ENCODE measurements at places on chromosomes 7 and 10.

- DNase-seq: peak; percentile 59
Measured at GRCh38 chr7:39811161-39811614, 138.9 kb upstream of the CDK13 start.

GRCh38 chr10:44986179-44986578, 7.6 kb upstream of the DEPP1 start:
- DNase-seq: no peak

GRCh38 chr7:133290676-133291333, 37.9 kb downstream of the EXOC4 start:
- no peak for DNase-seq

DNA sequence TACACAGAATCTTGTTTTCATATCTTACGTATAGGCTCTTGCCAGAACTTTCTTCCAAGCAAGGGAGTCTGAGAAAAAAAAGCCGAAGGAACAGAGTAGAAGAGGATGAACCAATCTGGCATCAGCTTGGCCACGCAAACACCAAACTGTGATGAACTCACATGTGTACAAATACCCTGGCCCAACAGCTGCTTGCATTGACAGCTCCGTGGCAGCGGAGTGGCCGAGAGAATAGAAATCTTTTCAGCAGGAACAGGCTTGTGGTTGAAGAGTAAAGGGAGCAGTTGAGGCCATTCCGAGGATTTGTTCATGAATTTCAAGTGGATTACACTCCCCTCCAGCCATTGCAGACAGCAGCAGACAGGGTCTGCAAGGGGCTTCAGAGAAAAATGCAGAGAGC, 173.8 kb upstream of the PLXNA4 start:
- no peak for DNase-seq

DNA sequence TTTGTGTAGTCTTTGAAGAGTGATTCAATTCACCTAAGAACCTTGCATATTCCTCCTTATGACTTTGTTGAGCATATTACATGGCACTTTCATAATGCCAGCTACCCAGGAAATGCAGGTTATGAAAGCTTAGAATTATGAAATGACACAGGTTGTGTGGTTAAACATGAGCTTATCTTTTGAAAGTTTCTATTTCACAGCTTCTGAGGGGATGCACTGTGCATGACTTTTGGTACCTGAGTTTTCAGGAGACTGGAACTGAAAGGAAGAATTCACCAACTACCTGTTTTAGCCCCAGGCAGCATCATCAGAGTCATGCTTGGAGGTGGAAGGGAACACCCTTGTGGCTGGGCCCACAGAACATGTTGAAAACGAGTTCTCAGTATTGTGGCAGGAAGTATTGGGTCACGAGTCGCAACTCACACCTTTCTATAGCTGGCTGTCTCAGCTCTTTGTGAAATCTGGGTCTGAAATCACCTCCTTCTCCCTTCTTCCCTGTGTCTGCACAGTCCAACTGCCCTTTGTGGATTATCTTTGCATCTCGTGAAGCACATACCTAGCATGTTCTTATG, 228.2 kb downstream of the PTEN start:
- no peak for DNase-seq

DNA sequence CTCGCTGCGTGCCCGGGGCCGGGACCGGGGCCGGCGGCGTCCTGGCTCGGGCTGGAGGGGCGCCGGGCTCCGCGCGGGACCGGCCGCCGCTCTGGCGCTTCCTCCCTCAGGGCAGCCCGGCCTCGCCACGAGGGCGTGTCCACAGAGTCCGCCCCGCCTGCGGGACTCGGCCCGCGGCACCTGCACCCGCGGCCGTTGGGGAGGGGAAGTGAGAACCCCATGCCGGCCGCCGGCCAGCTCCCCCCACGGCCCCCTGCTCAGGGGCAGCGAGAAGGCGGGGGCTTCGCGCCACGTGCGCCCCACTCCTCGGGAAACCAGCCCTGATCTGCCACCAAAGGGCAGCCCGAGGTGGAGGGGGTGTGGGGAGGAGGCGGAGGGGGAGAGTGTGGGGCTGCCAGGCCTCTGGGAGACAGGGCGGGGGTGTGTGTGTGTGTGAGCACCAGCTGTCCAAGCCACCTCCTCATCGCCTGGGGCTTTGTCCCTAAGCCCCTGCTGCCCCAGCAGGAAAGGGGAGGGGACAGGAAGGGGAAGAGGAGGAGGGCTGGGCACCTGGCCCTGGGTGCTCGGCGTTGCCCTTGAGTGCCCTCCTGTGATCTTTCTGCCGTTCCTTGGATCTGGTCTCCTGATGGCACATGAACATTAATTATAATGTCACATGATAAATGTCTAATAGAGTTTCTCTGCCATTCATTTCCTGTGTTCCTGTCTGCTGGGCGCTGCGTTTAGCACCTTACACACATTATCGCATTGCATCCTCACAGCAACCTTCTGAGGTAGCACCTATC, at the start of gene PIK3AP1:
Gene PIK3AP1 (minus strand): TSS at position 93 of the 785 bp plus-strand sequence. CDS start 120 bp downstream, outside the sequence.
- peak; percentile 83 for DNase-seq

- DNase-seq: no peak
Measured at GRCh38 chr10:1570416-1571051, 166.8 kb downstream of the ADARB2 start.

DNA sequence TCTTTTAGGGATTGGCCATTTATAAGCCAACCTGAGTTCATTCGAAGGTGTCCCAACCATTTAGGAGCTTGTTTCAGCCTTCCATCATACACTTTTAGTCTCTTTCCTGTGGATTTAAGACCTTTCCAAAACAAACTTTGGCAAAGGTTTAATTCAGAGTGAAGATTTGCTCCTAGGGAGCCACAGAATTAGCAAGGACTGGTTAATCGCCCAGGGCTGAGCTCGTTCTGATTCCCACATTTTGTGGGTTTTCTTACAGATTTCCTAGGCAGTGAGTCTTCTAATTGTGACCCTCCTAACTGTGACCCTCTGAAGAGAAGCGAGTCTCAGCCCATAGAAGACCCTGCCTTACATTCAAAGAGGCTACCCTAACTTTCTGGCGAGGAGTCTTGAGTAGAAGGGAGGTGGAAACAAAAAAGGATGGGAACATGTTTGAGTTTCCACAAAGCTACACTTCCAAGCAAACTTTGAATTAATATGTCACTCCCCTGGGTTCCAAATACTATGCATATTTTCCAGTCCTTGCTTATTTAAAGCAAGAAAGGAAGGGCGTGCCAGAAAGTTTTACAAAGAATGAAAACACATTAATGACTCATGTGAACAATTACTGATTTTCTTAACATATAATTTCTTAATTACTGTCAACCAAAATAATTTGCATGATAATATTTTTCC, 118.3 kb downstream of the ARID5B start:
- DNase-seq: no peak

DNA sequence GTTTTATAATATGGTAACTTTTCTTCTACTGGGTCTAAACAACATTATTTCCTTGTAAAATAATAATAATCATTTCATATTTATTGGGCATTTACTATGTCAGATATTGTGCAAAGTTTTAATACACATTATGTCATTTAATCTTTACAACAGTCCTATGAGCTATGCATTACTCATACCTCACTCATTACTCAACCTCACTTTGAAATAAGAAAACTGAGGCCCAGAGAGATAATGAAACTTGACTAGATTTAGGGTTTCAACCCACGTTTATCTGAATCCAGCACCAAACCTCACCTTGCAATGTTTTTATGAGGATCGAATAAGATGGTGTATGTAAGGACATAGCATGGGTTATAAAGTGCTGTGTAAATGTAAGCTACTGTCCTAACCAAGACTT, 153.2 kb upstream of the SLC13A1 start:
- no peak for DNase-seq

GRCh38 chr7:135645296-135645904, 16.9 kb upstream of the STMP1 start:
- peak; percentile 8 for DNase-seq

DNA sequence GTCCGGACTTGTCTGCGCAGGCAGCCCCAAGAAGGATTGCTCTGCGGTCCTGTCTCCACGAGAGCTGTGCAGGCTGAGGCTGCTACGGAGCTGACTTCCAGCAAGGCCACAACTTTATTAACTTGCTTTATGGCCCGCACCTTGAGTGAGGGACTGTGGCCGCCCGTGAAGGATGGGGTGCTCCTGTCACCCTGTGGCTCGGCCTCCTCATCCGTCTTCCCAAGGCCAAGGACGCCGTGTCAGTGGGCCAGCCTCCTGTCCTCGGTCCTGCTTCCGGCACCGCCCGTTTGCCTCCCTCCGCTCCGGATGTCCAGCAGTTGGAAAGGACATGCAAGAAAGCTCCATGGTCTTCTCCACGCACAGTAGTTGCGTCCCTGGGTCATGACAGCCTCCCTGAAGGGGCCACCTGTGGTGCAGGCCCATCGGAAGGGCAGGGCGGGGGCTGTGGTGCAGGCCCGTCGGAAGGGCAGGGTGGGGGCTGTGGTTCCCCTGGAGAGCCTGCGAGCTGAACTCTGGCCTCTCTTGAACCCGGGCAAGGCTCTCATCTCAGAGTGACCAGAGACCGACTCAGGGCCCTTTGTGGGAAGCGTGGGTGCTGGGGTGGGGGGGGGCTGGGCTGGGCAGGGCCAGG, 87.1 kb downstream of the NKX6-2 start:
- DNase-seq: no peak

- no peak for DNase-seq
Measured at GRCh38 chr10:26372513-26373354, 65.4 kb upstream of the APBB1IP start.

- no peak for DNase-seq
Measured at GRCh38 chr7:109660401-109660800, 1090.7 kb downstream of the DNAJB9 start.

- peak; percentile 7 for DNase-seq
Measured at GRCh38 chr10:48506147-48506917, 98.5 kb downstream of the ARHGAP22 start.

DNA sequence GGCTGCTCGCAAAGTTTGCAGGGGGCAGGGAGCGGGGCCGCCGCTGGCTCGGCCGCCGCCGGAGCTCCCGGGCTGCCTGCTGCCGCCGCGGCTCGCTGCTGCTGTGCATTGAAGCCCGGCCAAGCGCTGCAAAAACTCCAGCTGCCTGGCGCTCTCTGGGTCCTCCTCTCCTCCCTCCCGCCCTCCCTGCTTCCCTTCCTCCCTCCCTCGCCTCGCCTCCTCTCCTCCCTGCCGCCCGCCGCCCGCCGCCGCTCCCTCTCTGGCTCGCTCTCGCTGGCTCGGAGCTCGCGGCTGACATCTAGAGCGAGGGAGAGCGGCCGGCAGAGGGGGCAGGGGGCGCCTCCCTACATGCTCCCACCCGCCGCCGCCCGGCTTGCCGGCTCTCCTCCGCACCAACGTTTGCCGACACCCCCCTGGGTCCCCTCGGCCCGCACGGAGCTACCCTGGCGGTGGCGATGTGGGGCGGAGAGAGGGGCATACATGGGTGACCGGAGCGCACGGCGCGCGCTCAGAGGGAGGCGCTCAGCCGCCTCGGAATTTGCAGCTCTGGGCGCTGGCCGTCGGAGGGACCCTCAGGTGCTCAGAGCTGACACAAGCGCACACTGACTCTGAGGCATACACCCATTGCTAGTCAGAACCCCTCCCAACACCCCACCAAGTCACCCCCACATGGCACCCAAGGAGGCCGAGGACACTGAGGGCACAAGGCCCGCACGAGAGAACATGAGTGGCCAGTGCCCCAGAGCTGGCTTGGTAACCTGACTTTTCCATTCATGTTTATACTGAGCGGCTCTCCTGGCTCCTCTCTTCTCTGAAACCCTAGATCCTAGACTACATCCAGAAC, 1.2 kb upstream of the PLXNA4 start:
- peak; percentile 49 for DNase-seq

DNA sequence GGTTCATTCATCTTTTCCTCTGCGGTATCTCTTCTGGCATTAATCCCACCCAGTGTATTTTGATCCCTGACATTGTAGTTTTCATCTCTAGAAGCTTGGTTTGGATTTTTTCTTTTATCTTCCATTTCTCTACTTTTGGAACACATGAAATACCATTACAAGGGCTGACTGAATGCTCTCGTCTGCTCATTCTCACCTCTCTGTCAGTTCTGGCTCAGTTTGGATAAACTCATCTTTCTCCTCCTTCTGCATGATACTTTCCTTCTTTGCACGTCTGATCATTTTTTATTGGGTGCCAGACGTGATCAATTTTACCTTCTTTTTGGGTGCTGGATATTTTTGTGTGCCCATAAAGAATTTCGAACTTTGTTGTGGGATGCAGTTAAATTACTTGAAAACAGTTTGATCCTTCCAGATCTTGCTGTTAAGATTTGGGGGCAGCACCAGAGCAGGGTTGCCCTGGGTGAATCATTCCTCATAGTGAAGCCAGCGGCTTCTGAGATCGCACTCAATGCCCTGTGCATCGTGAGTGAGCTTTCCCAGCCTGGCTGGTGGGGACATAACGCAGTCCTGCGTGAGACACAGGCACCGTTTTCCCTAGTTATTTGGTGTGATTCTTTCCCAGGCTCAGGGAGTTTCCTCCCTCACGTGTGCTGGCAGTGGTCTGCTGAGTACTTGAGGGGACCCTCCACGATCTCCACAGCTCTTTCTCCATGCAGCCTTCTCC, 53.8 kb downstream of the LHPP start:
- DNase-seq: no peak

GRCh38 chr10:129959544-129960480, 4.3 kb downstream of the EBF3 start:
- DNase-seq: no peak

GRCh38 chr7:17680943-17681351, 259.3 kb downstream of the SNX13 start:
- peak; percentile 31 for DNase-seq

GRCh38 chr10:96803288-96803664, 28.8 kb upstream of the LCOR start:
- DNase-seq: no peak

GRCh38 chr7:66503551-66504031, 125.1 kb upstream of the KCTD7 start:
- no peak for DNase-seq

DNA sequence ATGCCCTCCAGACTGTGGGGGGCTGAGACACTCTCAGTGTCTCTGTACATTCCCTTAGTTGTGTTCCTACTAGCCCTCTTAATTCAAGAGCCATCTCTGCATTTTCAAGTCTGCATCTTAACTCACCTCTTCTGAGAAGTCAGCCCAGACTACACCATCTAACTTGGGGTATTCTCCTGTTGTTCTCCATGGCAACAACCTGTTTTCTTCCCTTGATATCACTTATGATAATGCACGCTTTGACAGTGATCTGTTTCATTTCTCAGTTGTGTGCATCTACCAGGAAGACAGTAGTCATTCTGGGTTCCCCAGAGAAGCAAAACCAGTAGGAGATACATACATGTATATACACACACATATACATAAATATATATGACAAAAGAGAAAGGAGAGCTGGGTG, 707.3 kb upstream of the IGFBP3 start:
- no peak for DNase-seq

DNA sequence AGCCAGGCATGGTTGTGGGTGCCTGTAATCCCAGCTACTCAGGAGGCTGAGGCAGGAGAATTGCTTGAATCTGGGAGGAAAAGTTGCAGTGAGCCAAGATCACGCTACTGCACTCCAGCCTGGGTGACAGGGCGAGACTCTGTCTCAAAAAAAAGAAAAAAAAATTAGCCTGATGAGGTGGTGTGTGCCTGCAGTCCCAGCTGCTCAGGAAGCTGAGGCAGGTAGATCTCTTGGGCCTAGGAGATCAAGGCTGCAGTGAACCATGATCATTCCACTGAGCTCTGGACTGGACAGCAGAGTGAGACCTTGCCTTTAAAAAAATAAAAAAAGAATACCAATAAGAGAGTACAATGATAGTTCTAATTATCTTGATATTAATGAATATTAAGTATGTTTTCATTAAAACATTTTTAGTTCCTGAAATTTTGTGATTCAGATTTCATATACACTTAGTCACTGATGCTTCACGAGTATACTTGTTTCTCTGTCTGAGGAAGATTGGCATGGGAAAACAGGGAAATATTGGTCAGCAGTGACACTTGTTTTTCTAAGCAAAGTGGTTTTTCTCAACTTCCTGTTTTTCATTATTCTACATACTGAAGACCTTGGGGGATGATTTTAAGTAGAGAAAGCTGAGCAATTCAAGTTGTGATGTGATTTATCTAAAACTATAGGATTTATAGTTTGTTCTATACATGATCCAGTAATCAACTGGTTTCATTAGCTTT, 76.8 kb downstream of the ADK start:
- DNase-seq: no peak
